ENCODE measurements at places on chromosomes 3 and 15.

GRCh38 chr3:194756460-194756779, 70.7 kb downstream of the FAM43A start:
- DNase-seq: peak; percentile 41

DNA sequence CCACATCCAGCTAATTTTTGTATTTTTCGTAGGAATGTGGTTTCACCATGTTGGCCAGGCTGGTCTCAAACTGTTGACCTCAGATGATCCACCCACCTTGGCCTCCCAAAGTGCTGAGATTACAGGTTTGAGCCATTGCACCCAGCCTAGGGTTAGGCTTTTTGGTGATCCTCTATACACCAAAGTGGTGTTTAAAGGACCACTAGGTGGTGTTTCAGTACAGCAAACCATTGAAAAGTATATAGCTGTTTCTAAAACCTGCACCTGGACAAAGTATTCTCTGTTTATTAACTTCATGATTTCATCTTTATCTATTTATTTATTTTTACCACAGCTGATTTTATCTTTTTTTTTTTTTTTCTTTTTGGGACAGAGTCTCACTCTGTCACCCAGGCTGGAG, 68.4 kb downstream of the MINDY2 start:
- no peak for DNase-seq

GRCh38 chr15:94253742-94254141, 22.4 kb downstream of the MCTP2 start:
- DNase-seq: no peak

DNA sequence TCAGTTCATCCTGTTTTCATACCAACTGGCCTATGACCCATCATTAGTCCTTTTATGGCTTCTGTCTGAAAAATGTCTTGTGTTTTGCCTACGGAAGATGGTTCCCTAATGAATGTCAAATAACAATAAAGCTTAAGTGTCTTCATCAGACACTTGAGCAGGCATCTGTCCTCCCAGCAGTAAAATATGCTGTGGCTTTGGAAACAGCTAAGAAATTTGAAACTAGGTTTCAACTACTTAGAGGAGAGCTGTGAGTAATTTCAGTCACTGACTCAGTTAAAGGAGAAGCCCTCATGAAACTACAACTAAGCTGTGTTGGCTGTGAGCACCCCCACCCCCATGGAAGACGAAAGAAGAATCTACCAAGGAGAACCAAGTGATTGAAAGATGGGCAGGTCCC, 409.4 kb upstream of the PPP2R3A start:
- no peak for DNase-seq

DNA sequence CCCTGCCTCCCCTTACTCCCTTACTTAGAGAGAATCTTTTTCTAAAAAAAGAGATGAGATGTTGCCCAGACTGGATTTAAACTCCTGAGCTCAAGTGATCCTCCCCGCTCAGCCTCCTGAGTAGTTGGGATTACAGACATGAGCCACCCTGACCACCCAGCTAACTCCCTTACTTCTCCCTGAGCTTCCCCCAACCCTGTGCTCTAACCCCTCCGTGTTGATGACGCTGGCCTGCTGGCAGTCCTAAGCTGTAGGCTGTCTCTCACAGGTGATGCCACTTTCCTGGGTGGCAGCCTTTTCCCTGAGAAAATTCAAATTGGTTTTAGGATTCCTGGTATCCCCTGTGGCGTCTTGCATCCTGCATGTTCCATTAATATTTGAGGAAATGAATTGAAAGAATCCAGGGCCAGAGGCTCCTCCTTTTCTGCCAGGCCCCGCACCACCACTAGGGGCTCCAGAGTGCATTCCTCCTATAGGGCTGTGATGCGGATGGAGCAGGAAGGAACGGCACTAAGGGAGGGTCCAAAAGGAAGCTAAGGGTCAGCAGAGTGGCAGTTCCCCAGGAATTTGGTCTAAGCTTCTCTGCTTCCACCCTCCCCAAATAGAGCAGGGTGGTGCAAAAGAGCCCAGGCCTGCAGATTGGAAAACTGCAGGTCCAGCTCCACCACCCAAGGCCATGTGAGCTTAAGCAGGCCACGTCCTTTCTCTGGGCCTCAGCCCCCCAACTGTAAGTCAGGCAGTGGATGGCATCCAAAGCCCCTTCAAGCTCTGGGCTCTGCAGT, 101.1 kb downstream of the DAPK2 start:
- DNase-seq: peak; percentile 36

DNA sequence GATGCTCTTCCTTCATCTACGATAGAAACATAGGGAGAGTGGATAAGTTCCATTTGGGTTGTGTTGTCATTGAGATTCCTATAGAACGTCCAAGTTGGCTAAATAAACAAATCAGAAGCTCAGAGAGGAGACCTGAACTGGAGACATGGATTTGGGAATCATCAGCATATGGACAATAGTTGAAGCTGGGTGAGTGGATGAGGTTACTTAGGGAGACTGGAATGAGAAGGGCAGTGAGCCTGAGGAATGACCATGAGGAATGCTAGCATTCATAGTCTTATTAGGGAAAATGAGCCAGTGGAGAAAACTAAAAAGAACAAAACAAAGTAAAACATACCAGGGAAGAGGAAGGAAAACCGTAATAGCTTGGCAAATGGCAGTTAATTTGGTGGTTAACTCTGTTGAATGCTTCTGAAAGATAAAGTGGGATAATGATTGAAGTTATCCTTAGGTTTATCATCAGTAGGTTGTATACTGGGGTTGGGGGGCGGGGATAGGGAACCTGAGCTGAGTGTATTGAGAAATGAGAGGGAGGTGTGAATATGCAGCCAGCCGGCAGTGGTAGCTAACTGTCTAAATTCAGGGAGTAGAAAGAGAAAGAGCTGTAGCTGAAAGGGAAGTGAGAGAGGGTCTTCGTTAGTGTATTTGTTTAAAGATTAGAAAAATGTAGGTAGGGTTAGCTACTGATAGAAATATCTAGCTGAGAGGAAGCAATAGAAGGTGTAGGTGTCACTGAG, 74.6 kb downstream of the ARHGEF26 start:
- DNase-seq: no peak

DNA sequence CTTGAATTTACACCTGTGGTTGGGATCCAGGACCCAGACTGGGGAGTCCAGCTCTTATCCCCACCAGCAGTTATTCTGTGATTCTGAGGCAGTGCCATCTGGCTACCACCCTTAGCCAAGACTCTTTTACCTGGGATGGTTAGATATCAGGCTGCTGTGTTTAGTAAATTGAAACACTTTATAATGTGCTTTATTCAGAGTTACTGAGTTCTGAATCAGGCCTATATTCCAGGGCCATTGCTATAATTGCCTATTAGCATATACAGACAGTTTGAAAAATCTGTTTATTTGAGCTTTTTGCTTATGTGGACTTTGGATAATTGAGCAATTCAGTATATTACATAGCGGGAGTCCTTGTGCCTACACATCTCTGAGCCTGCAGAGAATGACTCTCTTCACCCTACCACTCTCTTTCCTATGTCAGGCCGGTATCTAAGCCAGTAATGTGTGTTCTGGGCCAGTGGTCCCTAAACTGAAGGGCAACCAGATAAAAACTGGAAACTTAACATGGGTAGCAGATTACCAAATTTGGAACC, 45.4 kb upstream of the TRAK1 start:
- DNase-seq: no peak

DNA sequence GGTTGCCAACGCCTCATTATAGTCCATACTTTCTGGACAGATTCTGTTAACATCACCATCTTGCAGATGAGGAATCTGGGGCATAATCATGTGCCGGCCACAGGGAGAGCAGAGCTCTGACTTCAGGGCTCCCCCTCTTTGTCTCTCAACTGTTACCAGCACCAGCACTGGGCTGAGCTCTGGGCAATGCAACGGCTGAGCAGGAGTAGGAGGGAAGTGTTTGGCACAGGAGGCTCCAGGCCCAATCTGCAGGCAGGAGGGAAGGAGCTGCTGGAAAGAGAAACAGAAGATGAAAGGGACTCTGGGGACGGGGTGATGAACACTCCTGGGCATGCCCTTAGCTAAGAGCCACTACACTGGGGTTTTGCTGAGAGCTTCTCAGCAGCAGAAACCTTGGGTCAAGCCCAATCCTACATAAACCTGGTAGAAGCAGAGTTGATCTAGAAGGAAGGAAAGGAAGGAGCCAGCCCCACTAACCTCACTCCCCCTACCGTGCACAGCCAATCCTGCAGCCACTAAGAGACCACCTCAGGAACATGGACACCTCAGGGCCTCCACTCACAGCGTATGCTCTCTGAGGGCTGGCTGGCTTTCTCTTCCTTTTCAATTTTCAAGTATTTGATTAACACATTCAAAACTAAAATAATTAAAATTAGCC, 73.1 kb upstream of the SPATA12 start:
- DNase-seq: no peak

DNA sequence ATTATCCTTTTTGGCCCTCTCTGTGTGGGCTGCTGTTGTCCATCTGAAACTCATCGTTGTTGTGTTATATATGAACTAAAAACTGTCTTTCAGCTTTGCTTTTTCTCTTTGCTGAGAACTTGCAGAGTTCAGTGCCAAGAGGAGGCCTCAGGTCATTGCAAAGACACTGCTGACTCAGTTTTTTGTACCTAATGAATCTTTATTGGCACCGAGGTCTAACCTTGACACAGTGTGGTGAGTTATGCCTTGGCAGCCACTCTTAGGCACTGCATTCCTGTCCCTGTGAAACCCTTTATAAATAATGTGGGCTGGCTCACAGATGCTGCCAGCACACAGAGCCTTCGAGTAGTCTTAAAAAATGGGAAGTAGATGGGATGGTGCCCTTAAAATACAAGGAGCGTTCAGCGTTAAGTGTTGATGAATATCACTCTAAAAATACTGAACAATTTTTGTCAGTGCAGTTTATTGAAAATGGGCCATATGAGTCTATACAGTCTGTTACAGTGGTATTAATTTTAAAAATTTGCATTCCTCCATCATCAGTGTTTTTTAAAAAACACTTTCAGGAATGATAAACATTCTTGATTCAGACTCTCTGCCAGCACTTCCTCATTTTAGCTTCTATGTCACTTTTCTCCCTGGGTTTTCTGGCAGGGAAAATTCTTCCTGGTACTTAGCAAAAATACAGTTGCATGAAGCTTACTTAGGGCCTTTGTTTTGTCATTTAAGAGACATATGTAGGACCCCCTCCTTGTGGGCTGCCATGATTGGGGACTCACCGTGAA, 234.1 kb downstream of the CACNA2D3 start:
- DNase-seq: no peak

GRCh38 chr3:50314816-50315215, 7.7 kb downstream of the HYAL2 start:
- DNase-seq: no peak

Data from SHP77 (cell line).